ENCODE measurements at places on chromosomes 1 and 21. TPM values are rescaled to one million over a fixed set of nuclear protein-coding genes. Genes with fewer than 3 reads are reported as not detected.

The OPRD1 gene
- not detected for total RNA-seq

The KRTAP7-1 gene
- total RNA-seq = not detected

The MAEL gene
- not detected for total RNA-seq

The DNAJC28 gene
- 0.40 TPM for total RNA-seq

The TIE1 gene
- 1.3 TPM for total RNA-seq

The OR6K6 gene
- total RNA-seq = not detected

The OR10J1 gene
- not detected for total RNA-seq

The RNU1-3 gene
- 2,232 TPM for total RNA-seq

The TACSTD2 gene
- not detected for total RNA-seq

The FAM76A gene
- total RNA-seq = 14.6 TPM

The MTARC2 gene
- not detected for total RNA-seq

The OR2T35 gene
- not detected for total RNA-seq

The KPRP gene
- not detected for total RNA-seq

The NBPF4 gene
- total RNA-seq = not detected

The ERICH3 gene
- total RNA-seq = not detected

The TSPAN2 gene
- 0.31 TPM for total RNA-seq

The RHCE gene
- not detected for total RNA-seq

The FABP3 gene
- total RNA-seq = not detected

The LENEP gene
- 0.91 TPM for total RNA-seq

The DYNLT5 gene
- total RNA-seq = not detected

The INSRR gene
- total RNA-seq = 0.21 TPM

The F5 gene
- total RNA-seq = 1.4 TPM

The LRRN2 gene
- total RNA-seq = not detected

The PPM1J gene
- not detected for total RNA-seq

The ADAMTS4 gene
- total RNA-seq = 0.82 TPM

The C8B gene
- not detected for total RNA-seq

The LIPI gene
- total RNA-seq = not detected

The LCE1F gene
- total RNA-seq = not detected

The LIN28A gene
- not detected for total RNA-seq

The NUP210L gene
- 0.08 TPM for total RNA-seq

The FMO1 gene
- not detected for total RNA-seq

The PTGFR gene
- total RNA-seq = not detected

The SMPDL3B gene
- total RNA-seq = 0.76 TPM

The LHX4 gene
- not detected for total RNA-seq

The CREB3L4 gene
- total RNA-seq = 5.7 TPM

The FCGR3A gene
- 0.50 TPM for total RNA-seq

The DCST2 gene
- 0.24 TPM for total RNA-seq
